ENCODE measurements at places on chromosomes 5 and 9. TPM values are rescaled to one million over a fixed set of nuclear protein-coding genes. Genes with fewer than 3 reads are reported as not detected.

DNA sequence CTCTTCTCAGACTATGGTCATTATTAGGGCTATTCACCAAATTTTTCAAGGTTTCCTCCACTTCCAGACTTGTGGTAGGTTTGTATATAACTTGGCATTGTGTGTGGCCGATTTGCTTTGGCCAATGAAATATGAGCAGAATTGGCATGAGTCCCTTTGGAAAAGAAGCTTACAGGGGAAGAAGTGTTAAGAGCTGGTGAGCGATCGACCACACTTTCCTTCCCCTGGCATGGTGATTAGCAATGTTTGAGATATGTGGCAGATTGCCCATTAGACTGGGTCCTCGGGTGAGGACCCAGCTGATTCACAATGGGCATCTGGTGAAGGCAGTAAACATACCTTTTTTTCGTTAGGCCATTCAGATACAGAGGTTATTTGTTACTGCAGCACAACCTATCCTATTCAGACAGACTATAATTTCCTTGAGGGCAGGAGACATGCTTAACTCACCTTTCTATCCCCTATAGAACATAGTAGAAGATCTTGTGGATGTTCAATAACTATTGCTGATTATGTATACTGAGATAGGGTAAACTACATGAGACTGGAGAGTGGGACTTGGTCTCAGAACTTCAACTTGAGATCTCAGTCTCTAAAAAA, 62.8 kb upstream of the KLF9 start:
- no peak overlapping the region for H3K4me3 ChIP-seq
- no peaks in the 10 kb centered on the region for H3K27me3 ChIP-seq
- no peak overlapping the region for H3K27ac ChIP-seq
- no peak for DNase-seq
- peaks cover 89% of the 10 kb centered on the region for H3K4me1 ChIP-seq

The ABCA1 gene
- 33.8 TPM for total RNA-seq

The PCDHAC1 gene
- 0.64 TPM for total RNA-seq

DNA sequence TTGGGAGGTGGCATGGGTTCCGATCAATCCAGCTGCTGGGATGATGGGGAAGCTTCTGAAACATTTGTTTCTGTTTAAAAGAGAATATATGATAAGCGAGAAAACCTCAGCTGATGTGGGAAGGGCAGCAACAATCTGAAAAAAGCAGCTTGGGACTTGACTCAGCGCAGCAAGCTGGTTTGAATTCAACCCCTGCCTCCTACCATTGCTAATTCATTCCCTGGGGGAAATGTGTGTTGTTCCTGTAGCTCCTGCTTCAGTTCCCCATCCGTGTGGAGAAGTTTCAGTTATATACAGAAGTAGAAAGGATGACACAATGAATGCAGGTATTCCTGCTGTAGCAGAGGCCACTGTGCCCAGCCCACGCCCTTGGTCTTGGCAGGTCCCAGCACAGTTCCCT, 145.1 kb downstream of the NXNL2 start:
- H3K4me1 ChIP-seq, result no peaks in the 10 kb centered on the region
- H3K27me3 ChIP-seq, result no peaks in the 10 kb centered on the region
- no peak for DNase-seq
- H3K27ac ChIP-seq, result no peak overlapping the region
- H3K36me3 ChIP-seq, result no peaks in the 10 kb centered on the region

- H3K36me3 ChIP-seq, result no peaks in the 10 kb centered on the region
- no peak overlapping the region for H3K4me3 ChIP-seq
- no peak overlapping the region for H3K27ac ChIP-seq
- DNase-seq, result no peak
- no peaks in the 10 kb centered on the region for H3K27me3 ChIP-seq
These were observed 317.5 kb downstream of the TLE1 start for GRCh38 chr9:81371824-81372223.

- H3K4me1 ChIP-seq, result peaks cover 3% of the 10 kb centered on the region
- no peak for DNase-seq
- H3K27me3 ChIP-seq, result no peaks in the 10 kb centered on the region
- no peak overlapping the region for H3K4me3 ChIP-seq
- no peak overlapping the region for H3K27ac ChIP-seq
- H3K36me3 ChIP-seq, result no peaks in the 10 kb centered on the region
These were observed 122.4 kb upstream of the GAS1 start for GRCh38 chr9:87069690-87070089.

GRCh38 chr9:93020771-93021670, 37.5 kb upstream of the SUSD3 start:
- DNase-seq, result no peak
- no peak overlapping the region for H3K4me3 ChIP-seq
- no peaks in the 10 kb centered on the region for H3K27me3 ChIP-seq

The SLCO6A1 gene
- total RNA-seq, result not detected

DNA sequence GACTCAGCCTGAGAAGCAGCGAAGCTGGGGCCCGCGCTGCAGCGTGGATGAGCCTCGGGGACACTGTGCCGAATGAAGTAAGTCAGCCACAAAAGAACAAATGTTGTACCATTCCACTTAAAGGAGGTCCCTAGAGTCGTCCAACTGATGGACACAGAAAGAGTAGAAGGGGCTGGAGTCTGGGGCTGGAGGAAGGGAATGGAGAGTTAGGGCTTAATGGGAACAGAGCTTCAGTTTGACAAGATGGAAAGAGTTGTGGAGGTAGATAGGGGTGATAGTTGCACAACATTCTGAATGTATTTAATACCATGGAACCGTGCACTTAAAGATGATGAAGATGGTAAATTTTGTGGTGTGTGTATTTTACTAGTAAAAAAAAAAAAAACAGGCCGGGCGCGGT, 119.9 kb downstream of the EHMT1 start:
- DNase-seq, result no peak
- no peaks in the 10 kb centered on the region for H3K27me3 ChIP-seq
- H3K36me3 ChIP-seq, result peaks cover 37% of the 10 kb centered on the region
- H3K27ac ChIP-seq, result no peak overlapping the region

DNA sequence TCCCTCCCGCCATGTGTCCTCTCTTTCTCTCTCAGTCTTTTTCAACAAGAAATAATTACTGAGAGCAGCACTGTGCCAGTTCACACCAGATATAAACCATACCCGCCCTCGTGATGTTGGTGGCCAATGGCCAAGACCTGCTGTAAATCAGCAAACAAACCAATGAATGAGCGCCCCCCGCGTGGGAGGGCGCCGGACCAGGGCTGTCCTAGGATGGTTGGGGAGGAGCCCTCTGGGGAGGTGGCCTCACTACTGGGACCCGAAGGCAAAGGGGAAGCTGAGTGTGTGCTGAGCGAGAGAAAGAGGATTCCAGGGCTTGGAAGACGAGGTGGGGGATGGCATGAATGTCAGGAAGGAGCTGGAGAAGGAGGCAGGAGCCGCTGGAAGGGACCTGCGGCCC, 51.2 kb upstream of the BARHL1 start:
- H3K4me1 ChIP-seq, result no peaks in the 10 kb centered on the region
- no peak for DNase-seq
- no peak overlapping the region for H3K27ac ChIP-seq
- no peak overlapping the region for H3K4me3 ChIP-seq
- H3K36me3 ChIP-seq, result no peaks in the 10 kb centered on the region

GRCh38 chr9:69122082-69122548, 52.0 kb upstream of the TJP2 start:
- peak overlapping the region; percentile 90 for H3K27ac ChIP-seq
- DNase-seq, result peak; percentile 73
- no peaks in the 10 kb centered on the region for H3K36me3 ChIP-seq
- peaks cover 26% of the 10 kb centered on the region for H3K4me1 ChIP-seq

The PCSK1 gene
- 0.26 TPM for total RNA-seq

The GALNT12 gene
- total RNA-seq, result 7.2 TPM

All from suprapubic skin (tissue), 4 donors.